ENCODE measurements at places on chromosomes 12 and 14. TPM values are rescaled to one million over a fixed set of nuclear protein-coding genes. Genes with fewer than 3 reads are reported as not detected.

LRP10 gene
- 87.8 TPM for total RNA-seq

GPR132 gene
- 0.33 TPM for total RNA-seq

NUP37 gene
- total RNA-seq: 42.8 TPM

DBX2 gene
- not detected for total RNA-seq

SNRPF gene
- total RNA-seq: 15.9 TPM

KIF21A gene
- 3.0 TPM for total RNA-seq

SYNDIG1L gene
- 0.15 TPM for total RNA-seq

NINJ2 gene
- total RNA-seq: 0.29 TPM

All from smooth muscle cell of trachea (primary cell).